Activated CD8-positive, alpha-beta memory T cell treated with anti-CD3 and anti-CD28 coated beads for 1 hour (primary cell): ENCODE measurements at places on chromosomes 5 and 9.

DNA sequence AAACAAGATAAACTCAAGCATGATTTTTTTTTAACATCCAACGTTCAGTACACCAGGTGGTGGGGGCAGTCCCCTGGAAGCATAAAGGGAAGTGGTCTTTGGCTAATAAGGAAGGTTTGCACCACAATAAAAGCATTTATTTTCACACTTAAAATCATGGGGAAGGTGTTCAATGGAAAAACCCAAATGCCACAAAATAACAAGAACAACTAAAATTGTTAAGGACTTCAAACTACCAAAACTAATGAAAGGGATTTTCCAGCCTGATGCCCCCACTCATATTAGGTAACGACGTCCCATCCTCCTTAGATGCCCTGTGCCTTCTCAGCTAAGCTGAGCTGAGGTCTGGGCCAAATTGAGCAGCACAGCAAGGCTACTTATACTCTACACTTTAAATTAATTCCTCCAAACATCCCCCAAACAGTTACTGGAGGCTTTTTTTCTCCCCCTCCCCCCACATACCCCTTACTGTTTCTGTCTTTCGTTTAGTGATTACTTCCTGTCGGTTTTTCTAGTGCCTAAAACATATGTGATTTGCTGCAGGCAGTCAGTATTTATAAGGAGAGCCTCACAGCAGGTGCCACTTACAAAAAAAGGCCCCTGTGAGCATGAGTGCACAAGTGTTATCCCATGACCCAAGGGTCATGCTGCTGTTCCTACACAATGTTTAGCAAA is 259.7 kb upstream of the ZNF608 start:
- DNase-seq, result no peak

GRCh38 chr5:149211566-149211965 is 60.1 kb upstream of the AFAP1L1 start:
- DNase-seq, result no peak

- no peak for DNase-seq
These were observed 267.5 kb downstream of the ZSWIM6 start for GRCh38 chr5:61599370-61600122.

DNA sequence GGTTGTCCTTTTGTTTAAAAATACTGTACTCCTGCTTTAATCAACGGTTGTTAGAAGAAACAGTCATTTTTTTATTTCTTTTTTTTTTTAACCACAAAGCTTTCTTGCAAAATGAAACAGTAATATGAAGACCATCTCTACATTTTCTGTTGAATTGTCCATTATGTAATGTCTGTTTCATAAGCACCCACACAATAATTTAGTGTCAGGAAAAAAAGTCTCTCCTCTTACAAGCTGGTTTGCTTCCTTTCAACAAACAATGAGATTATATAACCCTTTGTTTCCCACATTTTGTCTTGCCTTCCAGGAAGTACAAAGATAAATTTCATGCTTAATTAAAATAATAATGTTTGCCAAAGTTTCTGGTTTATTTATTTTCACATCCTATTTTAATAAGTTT is 16.7 kb downstream of the CTNNAL1 start:
- no peak for DNase-seq

DNA sequence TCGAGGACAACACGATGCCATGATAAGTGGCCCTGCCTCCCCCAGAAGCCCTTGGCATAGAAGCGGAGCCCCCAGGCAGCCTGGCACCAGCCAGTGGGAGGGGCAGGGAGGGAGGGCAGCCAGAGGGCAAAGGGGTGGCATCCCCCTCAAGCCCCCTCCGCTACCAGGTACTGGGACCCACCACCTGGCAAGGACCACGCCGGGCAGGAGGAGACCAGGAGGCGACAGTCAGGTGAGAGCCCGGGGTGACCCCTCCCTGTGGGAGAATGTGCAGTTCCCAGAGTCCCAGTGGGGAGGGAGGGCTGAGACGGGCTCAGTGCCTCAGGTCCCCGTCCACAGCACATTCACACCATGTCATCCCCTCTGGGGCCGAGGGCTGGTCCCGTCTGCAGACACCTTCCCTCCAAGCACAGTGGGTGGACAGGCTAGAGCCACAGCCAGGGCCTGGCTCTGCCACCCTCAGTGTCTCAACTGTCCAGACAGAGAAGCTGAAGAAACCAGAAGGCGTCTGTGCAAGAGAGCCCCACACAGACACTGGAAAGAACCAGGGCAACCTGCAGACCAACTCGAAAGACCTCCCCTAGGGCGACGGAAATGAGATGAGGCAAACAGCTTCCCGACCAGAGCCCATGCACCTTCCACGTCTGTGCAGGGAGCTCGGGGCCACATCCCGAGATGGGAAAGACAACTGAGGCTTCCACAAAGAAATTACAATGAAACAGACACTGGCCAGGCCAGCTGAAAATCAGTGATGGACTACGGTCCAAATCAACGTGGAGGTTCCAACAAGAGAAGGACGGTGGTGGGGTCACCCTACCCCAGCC is 11.1 kb downstream of the BRD3 start:
- no peak for DNase-seq

DNA sequence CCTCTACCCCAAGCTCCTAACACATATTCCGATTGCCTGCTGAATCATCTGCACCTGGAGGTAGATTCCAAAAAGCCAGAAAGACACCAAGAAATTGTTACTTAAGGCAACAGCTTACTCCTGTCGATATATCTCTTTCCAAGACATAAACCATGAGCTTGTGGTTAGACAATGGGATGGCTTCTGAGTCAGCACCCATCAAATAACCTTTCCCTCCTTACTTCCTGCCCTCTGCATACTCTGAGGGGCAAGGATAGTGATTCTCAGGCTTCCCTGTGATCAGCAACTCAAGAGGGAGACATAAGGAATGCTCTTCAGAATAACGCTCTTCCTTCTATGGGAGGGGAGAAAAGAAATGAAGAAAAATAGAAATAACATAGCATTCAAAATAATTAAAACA is 70.9 kb downstream of the TMEM215 start:
- no peak for DNase-seq

GRCh38 chr5:110064603-110065268 is 375.0 kb downstream of the MAN2A1 start:
- DNase-seq, result no peak

GRCh38 chr9:23611869-23612268 is 214.2 kb downstream of the ELAVL2 start:
- DNase-seq, result no peak
